Upper lobe of left lung (tissue), 6 donors: ENCODE measurements at places on chromosomes 7 and 10.

GRCh38 chr7:3168869-3169268, 125.2 kb upstream of the CARD11 start:
- no peak for DNase-seq

- DNase-seq: no peak
Measured at GRCh38 chr10:95254629-95255028, 36.2 kb downstream of the PDLIM1 start.

DNA sequence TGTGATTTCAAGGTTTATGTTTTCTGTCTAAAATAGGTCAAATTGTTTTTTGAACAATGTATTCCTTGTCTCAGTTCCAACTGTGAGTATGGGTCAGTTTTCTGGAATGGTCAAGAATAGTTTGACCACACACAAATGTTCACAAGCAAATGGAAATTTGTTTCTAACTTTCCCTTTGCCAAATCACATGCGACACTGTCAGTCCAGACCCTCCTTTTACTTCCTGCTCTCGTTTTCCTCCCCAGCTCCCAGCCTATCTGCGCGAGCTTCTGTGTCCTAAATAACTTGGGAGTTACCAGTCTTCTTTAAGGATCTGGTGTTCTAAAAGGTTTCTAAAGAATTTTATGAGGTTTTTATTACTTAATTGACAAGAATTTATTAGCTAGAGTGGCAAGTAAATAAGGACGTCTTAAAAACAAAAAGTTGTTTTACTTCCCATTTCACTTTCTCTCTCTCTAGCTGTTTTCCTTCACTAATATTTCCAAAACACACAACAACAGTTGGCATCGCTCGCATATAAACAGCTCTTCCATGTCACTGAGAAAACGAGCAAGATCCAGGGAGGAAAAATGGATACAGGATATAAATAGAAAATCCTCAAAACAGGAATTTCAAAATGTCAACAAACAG, 266.1 kb upstream of the KLF6 start:
- DNase-seq: no peak

- DNase-seq: no peak
Measured at GRCh38 chr10:86443936-86444335, 77.3 kb upstream of the GRID1 start.

GRCh38 chr10:133344236-133344635, 2.9 kb upstream of the PRAP1 start:
- DNase-seq: no peak

DNA sequence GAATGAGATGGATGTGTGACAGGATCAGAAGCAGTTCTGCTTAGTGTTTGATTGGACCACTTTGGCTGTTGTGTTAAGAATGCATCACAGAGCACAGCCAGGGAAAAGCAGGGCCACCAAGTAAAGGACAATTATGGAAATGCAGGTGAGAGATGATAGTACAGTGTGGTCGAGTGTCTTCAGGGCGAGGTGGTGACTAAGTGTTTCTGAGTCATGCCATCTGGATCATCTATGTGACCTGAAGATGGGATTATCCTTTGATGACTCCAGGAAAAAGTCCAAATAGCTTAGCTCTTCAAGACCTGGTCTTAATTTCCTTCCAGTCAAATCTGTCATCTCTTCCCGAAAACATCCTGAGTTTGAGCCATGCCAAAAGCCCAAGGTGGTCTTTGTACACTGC, 523.2 kb upstream of the IGFBP3 start:
- DNase-seq: no peak

DNA sequence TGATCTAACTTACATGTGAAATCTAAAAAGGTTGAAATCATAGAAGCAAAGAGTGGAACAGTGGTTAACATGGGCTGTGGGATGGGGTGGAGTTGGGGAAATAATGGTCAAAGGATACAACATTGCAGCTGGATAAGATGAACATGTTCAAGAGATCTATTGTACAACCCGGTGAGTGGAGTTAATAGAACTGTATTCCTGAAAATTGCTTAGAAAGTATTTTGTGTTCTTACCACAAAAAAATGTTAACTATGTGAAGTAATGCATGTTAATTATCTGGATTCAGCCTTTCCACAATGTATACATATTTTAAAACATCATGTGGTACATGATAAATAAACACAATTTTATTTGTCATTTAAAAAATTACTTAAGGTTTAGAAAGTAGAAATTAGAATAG, 271.0 kb upstream of the LRRTM3 start:
- DNase-seq: no peak

DNA sequence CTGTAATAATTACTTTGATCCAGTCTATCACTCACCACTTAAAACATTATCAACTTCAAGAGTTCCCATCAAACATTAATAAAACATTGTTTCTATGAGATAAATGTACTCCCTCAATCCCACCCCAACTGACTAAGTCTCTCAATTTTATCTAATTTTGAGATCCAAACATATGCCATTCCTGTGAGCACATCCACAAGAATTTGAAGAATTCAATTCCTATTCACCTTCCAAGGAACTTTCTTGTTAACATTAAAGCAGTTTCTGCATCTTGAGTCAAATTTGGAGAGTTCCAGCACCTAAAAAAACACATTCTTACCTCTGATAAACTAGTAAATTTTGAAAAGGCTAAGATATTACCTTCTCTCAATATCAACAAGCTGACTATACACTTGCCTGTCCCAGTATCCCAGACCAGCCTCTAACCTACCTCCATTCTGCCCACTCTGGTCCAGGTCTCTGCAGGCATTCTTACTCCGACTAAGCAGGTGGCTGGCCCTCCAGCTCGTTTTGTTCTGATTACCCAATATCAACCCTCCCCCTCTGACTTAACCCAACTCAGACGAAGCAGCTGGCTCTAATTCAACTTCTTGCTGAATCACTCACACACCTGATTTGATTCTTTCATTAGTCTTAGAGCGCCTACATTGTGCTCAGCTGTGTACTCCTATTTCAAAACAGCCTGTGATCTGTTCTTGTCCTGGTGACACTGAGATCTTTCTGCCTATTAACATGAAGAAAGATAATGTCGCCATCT, 275.2 kb downstream of the IPMK start:
- DNase-seq: no peak

DNA sequence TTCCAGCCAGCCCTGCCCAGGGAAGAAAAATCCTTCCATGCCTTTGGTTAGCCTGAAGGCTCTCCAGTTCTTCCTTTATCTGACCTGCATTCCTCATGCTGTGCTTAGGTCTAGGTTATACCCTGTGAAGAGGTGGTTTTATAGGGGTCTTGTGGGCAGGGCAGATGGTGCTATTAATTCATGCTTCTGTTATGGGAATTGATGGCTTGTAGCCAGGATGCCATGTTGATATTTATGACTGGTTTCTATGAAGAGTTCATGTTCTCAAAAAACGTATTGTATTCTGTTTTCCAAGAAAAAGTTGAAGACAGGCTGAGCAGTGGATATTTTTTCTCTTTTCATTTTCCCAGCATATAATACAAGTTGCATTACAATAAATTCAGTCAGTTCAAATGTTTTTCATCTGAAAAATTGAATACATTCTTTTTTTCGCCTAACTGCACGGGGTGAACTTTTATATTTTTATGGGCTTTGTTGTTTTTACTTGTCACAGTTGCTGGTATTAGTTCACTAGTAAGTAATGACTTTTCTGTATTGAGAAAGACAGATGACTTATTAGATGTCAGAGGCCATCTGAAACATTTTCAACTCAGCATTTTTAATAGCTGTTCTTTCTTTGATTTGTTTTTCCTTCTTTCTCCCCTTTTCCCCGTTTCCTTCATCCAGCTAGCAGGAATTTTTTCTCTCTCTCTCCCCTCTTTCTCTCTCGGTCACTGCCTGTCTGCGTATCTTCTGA, 322.8 kb downstream of the LRMDA start:
- DNase-seq: no peak

- DNase-seq: no peak
Measured at GRCh38 chr10:51075043-51075872, 971 bp downstream of the PRKG1 start.

DNA sequence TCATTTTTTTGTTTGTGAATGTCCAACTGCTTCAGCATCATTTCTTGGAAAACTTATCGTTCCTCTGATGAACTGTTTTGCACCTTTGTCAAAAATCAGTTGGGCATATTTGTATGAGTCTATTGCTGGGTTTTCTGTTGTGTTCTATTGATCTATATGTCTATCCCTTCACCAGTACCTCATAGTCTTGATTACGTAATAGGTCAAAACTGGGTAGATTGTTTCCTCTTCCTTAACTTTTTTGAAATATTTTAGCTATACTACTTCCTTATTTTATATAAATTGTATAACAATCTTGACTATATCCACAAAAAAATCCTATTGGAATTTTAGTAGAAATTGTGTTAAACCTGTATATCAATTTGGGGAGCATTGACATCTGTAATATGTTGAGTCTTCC, 104.1 kb upstream of the PALS2 start:
- no peak for DNase-seq

- DNase-seq: no peak
Measured at GRCh38 chr7:108441392-108441955, 14.8 kb downstream of the NRCAM start.

GRCh38 chr7:123208793-123209192, 9.0 kb upstream of the SLC13A1 start:
- DNase-seq: no peak

DNA sequence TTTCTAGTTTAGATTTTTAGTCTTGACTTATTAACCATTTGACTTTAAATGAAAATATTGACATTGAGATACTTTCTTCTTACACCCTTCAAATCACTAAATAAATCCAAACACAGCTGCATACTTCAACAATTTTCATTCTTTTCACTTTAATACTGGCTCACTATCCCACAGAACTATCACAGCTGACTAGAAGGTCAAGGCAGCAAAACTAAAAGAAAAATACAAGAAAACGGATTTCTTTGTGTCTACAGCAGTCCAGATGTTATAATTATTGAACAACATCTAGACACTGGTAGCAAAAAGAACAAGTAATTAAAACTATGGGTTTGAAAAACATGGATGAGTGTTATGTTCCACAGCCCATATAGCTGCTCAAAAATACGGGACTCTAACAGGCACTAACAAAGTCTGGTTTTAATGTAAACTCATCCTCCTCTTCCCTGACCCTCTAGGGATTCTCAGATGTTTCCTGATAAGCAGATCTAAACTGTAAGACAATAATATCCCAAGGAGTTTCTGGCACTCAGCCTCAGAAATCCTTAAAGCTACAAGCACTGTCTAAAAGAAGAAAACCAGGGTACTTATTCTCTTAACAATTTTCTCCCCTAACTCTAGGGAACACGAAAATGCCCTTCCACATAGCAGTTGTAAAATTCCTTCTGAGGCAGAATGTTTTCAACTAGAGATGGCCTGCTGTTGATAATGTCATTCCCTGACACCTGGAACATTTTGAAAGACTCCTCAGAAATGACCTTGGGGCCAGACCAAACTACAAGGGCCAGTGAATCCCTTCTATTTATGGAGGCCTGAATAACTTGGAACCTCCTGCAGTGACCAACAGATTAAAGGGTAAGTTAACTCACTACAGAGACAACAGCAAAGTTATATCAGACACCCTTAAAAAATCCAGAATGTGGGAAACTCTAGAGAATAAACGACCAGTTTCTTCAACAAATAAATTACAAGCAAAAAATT, 12.8 kb downstream of the DNMBP start:
- no peak for DNase-seq

GRCh38 chr7:75889223-75889825, 10.5 kb downstream of the RHBDD2 start:
- DNase-seq: peak; percentile 62

GRCh38 chr10:75531571-75532031, 100.2 kb downstream of the LRMDA start:
- no peak for DNase-seq

DNA sequence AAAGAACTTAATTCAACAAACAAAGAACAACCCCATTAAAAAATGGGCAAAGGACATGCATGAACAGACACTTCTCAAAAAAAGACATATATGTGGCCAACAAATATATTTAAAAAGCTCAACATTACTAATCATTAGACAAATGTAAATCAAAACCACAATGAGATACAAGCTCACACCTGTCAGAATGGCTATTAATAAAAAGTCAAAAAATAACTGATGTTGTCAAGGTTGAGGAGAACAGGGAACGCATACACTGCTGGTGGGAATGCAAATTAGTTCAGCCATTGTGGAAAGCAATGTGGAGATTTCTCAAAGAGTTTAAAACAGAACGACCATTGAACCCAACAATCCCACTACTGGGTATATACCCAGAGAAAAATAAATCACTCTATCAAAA, 19.1 kb downstream of the ZFAND4 start:
- DNase-seq: no peak

DNA sequence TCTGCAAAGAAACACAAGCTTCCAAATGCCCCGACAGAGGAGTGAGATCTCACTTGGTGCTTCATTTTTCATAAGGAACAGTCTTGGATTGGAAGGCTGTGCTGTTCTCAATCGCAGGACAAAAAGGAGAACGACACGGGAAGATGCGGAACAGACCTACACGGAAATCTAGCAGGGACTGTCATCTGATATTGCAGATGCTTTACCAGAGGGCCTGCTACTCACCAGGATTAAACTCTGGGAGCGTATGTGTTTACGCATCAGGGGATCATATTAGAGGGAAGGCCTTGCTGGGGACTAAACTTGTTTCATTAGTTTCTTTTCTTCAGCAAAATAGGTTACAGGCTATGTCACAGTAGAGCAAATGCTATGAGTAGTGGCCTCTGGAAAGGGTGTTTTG, 82.8 kb upstream of the EEPD1 start:
- DNase-seq: no peak

- no peak for DNase-seq
Measured at GRCh38 chr7:90777465-90777864, 181.3 kb downstream of the CDK14 start.

DNA sequence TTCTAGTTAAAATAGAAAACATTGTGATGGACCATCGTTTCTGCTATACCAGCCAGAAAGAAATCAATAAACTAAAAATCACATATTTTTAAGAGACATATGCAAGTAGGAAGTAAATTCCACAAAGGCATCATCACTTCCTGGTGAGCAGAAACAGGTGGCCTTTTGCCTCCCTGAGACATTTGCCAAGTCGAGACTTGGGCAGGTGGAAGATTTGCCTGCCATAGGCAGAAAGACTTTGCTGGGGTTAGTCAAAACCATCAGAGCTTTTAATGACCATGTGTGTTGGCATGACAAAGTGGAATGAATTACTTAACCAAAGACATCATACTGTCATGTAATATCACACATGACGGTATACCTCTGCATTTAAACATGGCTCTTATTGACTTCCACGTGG, 66.0 kb upstream of the FGL2 start:
- DNase-seq: no peak

DNA sequence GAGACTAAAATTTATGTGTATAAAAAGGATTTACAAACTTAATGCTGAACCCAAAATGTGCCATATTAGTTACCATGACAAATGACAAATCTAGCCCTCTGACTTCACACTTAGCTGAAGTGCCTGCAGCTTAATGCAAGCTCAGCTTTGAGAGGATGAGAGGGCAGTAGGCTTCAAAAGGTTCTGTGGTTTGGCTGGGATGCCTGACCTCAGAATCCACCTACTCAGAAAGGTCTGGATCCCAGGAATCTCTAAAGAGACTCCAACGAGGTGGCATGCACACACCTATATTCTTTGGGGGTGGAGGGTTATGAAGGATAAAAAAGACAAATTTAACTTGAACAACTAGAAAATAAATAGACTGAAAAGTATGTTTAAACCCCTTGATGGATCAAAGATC, 213.4 kb downstream of the TAX1BP1 start:
- DNase-seq: no peak

GRCh38 chr10:93580828-93581227, 14.4 kb downstream of the FFAR4 start:
- no peak for DNase-seq

- no peak for DNase-seq
Measured at GRCh38 chr7:115094163-115094562, 172.3 kb downstream of the MDFIC start.

- no peak for DNase-seq
Measured at GRCh38 chr7:6642239-6642839, 5.2 kb downstream of the ZNF316 start.

- no peak for DNase-seq
Measured at GRCh38 chr10:37952926-37953325, 23.5 kb downstream of the ZNF25 start.
